ENCODE measurements at places on chromosomes 12 and 14.

DNA sequence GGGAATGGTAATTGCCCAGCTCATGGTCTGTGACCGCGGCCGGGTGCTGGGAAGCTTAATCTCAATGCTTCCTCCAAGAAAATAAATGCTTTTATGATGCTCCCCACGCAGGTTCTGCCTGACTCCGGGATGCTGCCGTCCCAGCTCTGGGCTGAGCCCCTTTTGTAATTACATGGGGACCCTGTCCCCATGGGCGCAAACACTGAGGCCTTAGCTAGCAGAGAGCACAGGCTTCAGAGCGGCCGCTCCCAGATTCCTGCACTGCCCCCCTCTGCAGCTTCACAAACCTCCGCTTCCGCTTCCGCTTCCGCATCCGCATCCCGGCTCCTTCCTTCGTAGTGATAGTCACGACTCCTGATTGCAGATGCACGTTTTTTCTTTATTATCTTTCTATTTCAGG is 129.5 kb downstream of the KIF26A start:
- no peak for DNase-seq

DNA sequence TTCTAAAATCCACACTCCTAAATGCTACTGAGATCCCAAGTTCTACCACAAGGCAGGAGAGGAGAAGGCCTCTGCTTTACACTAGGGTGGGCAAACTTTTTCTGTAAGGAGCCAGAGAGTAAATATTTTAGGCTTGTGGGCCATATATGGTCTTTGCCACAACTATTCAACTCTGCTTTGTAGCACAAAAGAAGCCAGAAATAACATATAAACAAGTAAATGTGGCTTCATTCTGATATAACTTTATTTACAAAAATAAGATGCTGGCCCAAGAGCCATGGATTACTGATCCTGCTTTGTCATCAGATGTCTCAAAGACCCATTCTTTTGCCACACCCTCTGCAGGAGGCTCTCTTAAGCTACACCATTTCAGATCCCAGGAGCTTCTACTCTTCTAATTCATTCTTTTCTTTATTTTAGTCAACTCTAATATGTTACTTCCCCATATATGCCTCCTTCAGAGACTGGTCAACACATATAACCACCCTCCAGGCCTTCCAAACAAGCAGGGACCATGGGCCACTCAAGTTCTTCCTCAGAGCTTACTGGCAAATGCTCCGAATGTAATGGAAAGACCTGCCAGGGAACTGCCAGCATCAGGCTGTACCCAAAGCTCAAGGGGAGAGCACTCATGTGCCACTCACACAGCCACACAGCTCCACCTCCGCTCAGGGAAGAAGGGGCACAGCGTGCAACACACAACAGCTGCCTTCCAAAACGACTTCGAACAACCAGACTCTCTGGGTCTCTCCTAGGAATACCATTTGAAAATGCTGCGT is 15.6 kb downstream of the APPL2 start:
- no peak for DNase-seq

- no peak for DNase-seq
Observed at GRCh38 chr12:15515010-15515409, 192.7 kb downstream of the PTPRO start.

GRCh38 chr14:68075382-68076029 is 255.9 kb downstream of the RAD51B start:
- no peak for DNase-seq

DNA sequence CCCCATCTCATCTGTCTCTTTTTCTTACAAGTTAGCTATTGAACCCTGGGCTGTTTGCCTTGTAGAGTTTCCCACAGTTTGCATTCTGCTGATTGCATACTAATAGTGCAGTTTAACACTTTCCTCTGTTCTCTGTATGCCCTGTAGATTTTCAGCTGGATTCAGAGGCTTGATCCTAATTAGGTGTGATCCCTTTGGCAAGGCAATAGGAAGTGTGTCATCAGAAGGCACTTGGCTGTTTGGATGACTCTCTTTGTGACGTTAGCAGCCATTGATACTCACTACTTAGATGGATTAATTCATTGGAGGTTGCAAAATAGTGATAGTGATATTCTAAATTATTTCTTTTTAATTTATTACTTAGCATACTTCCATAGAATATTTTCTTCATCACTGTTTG is 33.6 kb downstream of the FUT8 start:
- DNase-seq: peak; percentile 21

GRCh38 chr12:16345105-16345504 is 2.3 kb upstream of the MGST1 start:
- DNase-seq: no peak

DNA sequence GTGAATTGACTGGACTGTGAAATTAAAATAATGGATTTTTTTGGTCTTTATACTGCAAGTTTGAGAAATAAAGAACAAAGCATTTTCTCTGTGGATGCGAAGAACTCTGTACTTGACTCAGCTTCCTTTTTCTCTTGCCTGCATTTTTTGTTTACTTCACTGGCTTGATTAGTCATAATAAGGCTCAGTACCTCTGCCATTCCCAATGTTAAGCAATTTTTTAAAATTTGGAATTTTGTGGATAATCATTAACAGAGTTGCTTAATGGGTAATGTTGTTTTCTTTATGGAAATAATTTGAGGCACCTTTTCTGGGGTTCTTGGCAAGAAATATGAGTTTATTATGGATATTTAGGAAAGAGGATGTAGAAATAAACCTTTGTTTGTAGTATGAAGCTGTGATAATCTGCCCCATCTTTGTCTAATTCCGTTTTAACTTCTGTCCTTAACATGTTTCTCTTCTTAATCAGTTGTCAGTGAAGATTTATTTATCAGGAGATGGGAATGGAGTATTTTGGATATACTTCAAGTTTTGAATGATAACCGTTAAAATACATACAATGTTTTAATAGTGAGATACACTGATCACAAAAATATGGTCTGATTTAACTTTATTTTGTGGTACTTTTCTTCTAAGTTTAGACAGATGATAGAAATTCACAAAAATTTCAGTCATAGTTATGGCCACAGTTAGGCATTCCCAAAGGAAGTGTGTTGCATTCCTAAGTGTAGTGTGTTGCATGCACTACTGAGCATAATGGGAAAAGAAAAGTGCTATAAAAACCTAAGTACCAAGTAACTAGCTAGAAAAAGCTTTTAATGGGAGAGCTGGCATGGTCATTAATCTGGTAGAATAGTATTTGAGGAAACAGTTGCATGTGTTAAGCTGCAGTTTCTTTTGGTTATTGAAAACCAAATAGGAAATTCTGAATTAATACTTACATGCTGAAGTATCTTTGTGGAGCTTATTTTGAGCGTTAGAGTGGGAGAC is 27.7 kb downstream of the WNK1 start:
- peak; percentile 84 for DNase-seq

GRCh38 chr12:66999141-66999540 is 270.0 kb upstream of the CAND1 start:
- DNase-seq: no peak

DNA sequence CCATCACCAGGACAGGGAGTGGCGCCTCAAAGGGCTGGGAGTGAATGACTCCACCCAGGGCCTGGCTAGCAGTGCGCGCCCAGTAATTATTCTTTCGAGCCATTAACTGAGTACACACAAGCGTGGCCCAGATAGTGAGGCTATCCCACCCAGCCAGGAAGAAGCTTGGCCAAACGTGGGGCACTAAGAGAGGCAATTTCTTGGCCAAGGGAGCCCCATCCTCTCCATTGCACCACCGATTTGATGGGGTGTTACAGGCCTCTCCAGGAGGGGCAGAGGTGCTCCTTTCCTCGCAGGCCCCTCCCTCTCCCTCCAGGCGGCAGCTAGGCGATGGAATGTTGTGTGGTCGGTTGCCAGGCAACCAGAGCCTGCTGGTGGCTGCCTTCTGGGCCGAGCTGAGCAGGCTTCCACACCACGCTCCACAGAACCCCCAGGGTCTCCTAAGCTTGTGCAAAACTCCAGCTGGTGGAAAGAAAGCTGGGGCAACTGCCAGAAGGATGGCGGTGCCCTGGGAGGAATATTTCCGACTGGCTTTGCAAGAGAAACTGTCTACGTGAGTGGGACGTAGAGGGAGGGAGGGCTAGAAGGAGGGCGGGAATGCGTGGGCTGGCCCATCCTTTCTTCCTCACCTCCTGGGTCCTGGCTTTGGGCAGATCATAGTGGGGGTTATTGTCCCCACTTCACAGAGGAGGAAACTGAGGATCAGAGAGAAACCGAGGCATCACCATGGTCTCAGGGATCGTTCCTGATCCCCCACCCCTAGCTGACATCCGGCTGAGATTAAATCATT is at the start of gene CFAP73:
TSS of gene CFAP73 (plus strand) at position 364 of the 790 bp plus-strand sequence. CDS start at position 498, 134 bp downstream.
- DNase-seq: peak; percentile 90

- no peak for DNase-seq
Observed at GRCh38 chr12:48969833-48970701, 1.5 kb downstream of the WNT10B start.

GRCh38 chr12:21773263-21773741 is 1.2 kb downstream of the KCNJ8 start:
- DNase-seq: peak; percentile 27

GRCh38 chr12:89932954-89933353 is 224.3 kb upstream of the ATP2B1 start:
- DNase-seq: peak; percentile 52

DNA sequence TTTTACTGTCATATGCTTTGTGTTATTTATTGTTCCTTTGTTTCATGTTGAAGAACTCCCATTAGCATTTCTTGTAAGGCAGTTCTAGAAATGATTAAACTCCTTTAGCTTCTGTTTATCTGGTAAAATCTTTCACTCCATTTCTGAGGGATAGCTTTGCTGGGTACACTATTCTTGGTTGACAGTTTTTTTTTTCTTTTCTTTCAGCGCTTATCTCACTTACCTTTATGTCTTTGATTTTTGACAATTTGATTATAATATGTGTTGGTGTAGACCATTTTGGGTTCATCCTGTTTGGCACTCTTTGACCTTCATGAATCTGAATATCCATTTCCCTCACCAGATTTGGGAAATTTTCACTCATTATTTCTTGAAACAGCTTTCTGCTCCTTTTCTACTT is 16.2 kb downstream of the FBXO33 start:
- DNase-seq: no peak

GRCh38 chr12:5914387-5915149 is 30.5 kb downstream of the ANO2 start:
- DNase-seq: no peak

- DNase-seq: peak; percentile 49
Observed at GRCh38 chr14:33386781-33387180, 448.1 kb downstream of the NPAS3 start.

- DNase-seq: no peak
Observed at GRCh38 chr12:81021834-81022233, 56.0 kb upstream of the ACSS3 start.

- no peak for DNase-seq
Observed at GRCh38 chr14:60508363-60508706, 611 bp upstream of the SIX6 start.

DNA sequence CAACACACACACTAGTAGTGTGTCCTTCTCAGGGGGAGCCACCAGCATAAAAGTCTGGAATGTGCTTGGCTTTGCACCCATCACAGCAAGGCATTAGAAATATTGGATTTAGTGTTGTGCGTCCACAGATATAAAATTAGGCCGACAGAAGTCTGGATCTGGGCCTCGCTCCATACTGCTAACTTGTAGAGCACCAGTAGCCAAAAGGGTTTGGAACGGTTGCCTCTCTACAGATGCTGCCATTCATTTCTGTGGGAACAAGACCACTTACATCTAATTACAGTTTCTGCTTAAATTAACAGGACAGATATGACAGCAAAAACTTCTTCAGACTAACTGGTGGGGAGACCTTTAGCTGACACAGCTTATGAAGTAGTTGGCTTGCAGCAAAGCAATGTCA is 94.2 kb downstream of the EXOC5 start:
- DNase-seq: no peak

- peak; percentile 47 for DNase-seq
Observed at GRCh38 chr12:107884769-107885694, 110.5 kb downstream of the ASCL4 start.

- DNase-seq: peak; percentile 20
Observed at GRCh38 chr12:107912421-107913004, 138.0 kb downstream of the ASCL4 start.

DNA sequence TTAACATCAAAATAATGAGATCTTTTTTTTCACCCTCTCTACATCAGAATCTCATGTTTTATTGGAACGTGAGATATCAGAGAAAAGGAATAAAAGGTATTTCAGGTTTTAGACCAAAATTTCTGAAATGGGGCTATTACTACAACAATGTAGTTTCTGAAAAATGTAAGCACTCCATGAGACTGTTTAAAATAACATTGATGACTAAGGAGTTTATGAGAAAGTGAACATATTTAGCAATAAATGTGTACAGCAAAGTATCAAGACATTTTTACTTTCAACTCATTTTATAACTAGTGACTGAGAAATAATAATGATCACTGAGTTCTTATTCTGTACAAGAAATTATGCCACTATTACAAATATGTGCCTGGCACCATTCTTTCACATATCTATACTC is 39.3 kb upstream of the ABCC9 start:
- DNase-seq: no peak

DNA sequence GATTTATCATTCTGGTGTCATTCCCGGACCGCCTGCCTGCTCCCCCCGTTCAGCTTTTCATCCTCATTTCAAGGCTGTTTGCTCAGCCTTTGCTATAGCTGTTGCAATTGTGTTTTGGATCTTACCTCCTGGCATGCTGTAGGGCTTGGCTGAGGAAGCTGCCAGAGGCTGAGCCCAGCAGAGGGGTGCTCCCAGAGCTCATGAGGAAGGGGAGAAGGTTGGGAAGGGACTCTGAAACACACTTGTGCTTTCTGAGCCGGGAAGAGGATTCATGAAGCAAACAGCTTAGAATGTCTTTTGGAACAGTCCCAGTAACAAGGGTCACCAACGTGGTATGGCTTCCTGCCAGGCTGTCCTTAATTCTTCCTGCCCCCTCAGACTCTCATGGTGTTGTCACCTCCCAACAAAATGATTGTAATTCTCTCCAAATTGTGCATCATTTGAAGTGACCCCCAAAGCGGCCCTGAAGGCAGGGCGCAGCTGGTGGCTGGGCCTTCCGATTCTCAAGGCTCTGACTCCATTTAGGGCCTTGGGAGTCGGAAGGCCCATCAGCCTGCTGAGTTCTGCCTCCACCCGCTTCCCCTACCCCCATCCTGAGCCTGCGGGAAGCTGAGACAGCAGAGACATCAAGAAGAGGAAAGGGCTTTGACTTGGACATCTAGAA is 111.9 kb upstream of the ARHGAP5 start:
- DNase-seq: peak; percentile 21

- no peak for DNase-seq
Observed at GRCh38 chr14:74906925-74907521, 16.0 kb downstream of the RPS6KL1 start.

DNA sequence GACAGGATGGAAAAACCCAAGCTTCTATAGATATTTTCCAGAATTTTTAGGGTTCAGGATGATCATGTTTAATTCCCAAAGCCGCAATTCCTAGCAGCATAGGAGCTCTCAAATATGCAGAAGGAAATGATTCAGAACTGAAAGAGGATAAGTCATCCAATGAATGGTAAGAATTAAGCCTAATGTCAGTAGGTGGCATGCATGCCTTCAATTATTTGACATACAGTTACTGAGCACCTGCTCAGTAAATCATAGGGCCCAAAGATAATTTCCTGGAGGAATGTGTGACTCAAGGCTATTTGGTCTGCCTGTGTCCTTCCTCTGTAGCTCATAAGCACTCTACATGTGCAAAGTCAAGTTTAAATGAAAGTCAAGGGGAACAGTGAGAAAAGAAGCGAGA is 116.8 kb upstream of the SLC38A4 start:
- peak; percentile 63 for DNase-seq
